Activated CD4-positive, alpha-beta memory T cell treated with anti-CD3 and anti-CD28 coated beads for 36 hours (primary cell): ENCODE measurements at places on chromosomes 3 and 15. TPM values are rescaled to one million over a fixed set of nuclear protein-coding genes. Genes with fewer than 3 reads are reported as not detected.

Gene NDN
- total RNA-seq: 1.3 TPM

- DNase-seq: no peak
Measured at GRCh38 chr3:137514853-137515252, 249.3 kb upstream of the SOX14 start.

Gene AGBL1
- total RNA-seq: 0.10 TPM

DNA sequence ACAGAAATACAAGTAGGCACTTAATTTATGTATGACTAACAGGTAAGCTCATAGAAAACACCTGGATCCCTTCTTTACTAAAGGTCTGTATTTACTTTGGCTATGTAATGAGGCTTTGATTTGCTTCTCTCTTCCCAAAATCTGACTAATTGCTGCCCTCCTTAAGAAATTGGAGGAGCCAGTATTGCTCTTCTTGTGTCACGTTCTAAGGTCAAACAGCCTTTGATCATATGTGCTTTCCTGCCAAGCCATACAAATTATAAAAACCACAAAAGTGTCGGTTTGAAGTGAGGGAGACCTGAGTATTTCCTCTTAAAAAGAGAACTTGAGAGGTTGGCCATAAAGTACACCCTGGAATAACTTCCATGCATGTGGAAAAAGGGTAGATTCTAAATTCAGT, 112.1 kb upstream of the MB21D2 start:
- DNase-seq: no peak

GRCh38 chr3:5319454-5319853, 131.9 kb downstream of the EDEM1 start:
- DNase-seq: no peak

GRCh38 chr3:4198491-4198890, 104.7 kb upstream of the SETMAR start:
- DNase-seq: no peak

DNA sequence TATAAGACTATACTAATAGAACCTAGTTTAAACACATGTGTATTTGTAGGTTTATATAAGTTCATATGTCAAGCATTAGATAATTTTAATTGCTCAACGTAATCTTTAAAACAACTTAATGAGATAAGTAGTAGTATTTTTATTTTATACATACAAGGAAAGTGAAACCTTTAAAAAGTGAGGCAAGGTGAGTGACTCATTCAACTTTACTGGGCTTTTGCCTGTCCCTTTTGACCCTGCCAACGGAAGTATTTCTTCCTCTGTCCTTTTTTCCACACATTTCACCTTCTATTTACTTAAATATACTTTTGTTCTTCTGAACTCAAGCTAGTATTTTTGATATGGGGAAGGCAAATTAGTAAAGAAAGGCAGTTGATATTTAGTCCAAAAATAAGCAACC, 78.5 kb downstream of the KBTBD8 start:
- no peak for DNase-seq

- DNase-seq: no peak
Measured at GRCh38 chr15:64144565-64145281, 6.8 kb upstream of the SNX22 start.

- no peak for DNase-seq
Measured at GRCh38 chr15:51379390-51379789, 37.9 kb downstream of the GLDN start.

- no peak for DNase-seq
Measured at GRCh38 chr3:5657106-5657505, 469.6 kb downstream of the EDEM1 start.

- no peak for DNase-seq
Measured at GRCh38 chr15:64636556-64636955, 138.8 kb downstream of the RBPMS2 start.

GRCh38 chr15:96066852-96067495, 263.5 kb upstream of the NR2F2 start:
- no peak for DNase-seq

Gene SI
- not detected for total RNA-seq

Gene RYR3
- not detected for total RNA-seq
